Coronary artery (tissue), 2 donors: ENCODE measurements at places on chromosomes 13 and 19.

GRCh38 chr13:37100731-37101130 lies 4.7 kb downstream of the CSNK1A1L start:
- no peak for DNase-seq

GRCh38 chr19:50455992-50456391 lies 20.3 kb upstream of the EMC10 start:
- DNase-seq, result no peak

DNA sequence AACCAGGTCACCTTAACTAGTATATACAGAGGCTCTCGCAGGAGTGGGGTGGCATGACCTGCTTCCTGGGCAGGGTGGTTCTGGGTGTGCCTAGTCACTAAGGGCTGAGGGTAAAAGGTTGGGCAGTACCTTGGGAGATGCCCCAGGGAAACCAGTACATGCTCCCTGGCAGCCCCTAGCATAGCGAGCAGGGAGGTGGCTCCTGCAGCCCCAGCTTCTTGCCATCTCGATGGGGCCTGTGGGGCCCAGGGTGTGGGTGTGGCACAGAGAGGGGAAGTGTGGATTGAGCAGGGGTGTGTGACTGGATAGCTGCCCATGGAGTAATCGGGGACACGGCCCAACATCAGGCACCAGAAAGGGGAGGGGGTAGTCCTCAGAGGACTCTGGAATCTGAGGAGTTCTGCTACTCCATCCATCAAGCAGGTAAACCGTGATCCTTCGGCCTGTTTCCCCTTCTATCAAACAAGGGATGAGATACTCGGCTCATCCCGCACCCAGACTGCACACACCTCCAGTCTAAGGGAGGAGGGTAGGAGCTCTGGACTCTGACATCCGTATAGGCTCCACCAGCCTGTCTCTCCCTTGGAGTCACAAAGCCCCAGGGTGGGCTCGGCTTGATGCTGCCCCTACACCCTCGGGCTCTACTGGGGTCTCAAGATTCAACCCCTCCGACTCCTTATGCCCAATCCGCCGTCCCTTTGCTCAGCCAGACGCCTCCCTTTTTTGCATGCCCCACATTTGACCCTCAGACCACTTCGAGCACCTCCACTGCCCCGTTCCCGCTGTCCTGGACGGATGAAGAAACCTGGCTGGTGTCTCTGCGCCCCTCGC lies 1.1 kb downstream of the ZBTB45 start:
- no peak for DNase-seq

DNA sequence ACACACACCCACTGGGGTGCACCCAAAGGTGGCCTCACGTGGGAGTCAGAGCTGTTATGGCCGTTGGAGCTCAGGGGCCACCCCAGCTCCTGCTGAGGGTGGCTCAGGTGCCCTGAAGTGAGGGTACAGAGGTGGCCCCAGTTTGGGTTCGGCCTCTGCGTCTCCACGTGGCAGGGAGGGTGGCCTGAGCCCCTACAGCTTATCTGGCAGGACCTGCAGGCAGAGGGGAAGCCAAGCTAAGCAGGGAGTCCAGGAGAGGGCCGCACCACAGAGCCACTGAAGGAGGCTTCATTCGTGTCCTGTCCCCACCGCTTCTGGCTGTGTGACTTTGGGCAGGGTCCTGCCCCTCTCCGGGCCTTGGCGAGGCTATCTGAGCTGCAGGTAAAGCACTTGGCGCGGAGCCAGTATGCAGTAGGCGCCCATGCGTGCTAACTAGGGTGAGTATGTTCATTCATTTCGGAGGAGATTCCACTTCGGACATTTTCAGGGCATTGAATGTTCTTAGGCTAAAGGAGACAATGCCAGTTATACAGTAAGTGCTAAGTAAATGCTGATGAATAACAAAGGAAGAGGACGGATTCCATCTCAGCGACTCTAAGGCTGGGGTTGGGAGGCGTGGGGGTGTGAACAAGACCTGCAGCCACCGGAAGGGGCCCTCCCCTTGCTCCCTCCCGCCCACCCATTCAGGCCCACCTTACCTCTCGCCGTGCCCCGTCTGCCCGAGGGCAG lies 4.9 kb downstream of the REX1BD start:
- no peak for DNase-seq

DNA sequence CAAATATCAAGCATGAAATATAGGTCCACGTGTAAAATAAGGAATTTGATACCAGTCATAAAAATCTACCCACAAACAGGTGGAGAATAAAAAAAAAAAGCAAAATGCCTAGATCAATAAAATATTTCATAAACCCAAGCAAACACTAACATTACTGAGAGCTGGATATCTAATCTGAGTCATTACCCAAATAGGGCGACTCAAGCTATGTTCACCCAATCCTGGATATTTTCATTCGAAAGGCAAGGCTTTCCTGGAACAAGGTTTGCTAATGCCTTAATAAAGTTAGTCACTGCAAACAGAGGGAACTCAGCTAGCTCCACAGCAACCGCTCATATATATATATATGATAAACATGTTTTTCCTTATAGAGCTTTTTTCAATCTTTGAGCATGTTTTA lies 33.5 kb upstream of the TM9SF2 start:
- no peak for DNase-seq

GRCh38 chr13:44904967-44905366 lies 84.3 kb downstream of the NUFIP1 start:
- peak; percentile 81 for DNase-seq

GRCh38 chr19:28466107-28467045 lies 746.6 kb downstream of the UQCRFS1 start:
- peak; percentile 24 for DNase-seq

DNA sequence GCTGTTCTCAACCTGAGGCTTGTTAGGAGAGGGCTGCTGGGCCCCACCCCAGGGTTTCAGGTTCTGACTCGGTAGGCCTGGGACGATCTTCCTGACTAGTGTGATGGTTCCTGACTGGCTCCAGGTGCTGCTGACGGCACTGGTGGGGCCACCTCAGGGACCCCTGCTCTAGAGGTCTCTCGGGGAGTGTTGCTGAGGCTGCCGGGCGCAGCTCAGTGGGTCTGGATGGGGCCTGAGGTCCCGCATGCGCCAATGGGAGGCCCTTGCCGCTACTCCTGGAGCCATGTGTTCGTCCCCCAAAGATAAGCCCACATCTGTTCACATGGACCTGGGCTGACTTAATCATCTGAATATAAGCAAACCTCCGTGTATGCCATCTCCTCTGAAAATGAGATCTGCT lies 133.0 kb downstream of the ATP11A start:
- peak; percentile 40 for DNase-seq

GRCh38 chr19:34990578-34991192 lies 9.4 kb upstream of the GRAMD1A start:
- DNase-seq, result no peak

DNA sequence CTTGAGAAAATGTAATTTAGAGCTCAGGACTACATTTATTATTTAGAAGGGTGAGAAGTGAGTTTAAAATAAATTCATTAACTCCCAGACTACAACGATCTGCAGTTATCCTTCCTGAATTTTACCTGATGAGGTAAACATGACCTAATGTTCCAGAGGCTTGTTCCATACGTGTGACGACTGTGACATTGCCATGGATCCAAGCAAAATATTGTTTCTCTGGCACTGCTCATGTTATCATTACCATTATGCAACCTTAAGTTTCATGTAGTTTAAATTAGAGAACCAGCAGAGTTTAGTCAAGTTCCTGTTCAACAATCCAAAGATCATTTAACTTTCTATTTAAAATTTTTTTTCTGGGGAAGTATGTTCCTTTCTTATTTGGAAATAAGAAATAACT lies 279.6 kb downstream of the KLF5 start:
- no peak for DNase-seq

GRCh38 chr19:12660980-12661379 lies 5.6 kb downstream of the MAN2B1 start:
- no peak for DNase-seq

GRCh38 chr19:17424743-17425365 lies 5.0 kb downstream of the MVB12A start:
- no peak for DNase-seq

GRCh38 chr13:101967216-101967615 lies 434.6 kb downstream of the FGF14 start:
- DNase-seq, result no peak

DNA sequence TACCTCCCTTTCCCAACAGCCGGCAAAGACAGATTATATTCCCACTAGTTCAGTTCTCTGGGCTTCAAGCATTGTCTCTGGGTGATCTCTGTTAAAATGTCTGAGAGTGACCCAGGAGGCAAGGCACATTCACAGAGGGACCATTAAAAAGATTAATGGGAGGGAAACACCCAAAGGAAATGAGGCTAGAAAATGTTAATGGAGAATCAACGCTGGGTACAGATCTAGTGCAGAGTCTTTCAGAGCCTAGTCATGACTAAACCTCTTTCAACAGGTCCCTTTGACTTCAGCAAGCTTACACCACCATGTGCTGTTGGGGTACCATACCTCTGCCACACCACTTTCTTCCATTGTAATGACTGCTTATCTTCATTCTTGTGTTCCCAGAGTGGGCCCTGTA lies 358.6 kb downstream of the DCT start:
- no peak for DNase-seq

DNA sequence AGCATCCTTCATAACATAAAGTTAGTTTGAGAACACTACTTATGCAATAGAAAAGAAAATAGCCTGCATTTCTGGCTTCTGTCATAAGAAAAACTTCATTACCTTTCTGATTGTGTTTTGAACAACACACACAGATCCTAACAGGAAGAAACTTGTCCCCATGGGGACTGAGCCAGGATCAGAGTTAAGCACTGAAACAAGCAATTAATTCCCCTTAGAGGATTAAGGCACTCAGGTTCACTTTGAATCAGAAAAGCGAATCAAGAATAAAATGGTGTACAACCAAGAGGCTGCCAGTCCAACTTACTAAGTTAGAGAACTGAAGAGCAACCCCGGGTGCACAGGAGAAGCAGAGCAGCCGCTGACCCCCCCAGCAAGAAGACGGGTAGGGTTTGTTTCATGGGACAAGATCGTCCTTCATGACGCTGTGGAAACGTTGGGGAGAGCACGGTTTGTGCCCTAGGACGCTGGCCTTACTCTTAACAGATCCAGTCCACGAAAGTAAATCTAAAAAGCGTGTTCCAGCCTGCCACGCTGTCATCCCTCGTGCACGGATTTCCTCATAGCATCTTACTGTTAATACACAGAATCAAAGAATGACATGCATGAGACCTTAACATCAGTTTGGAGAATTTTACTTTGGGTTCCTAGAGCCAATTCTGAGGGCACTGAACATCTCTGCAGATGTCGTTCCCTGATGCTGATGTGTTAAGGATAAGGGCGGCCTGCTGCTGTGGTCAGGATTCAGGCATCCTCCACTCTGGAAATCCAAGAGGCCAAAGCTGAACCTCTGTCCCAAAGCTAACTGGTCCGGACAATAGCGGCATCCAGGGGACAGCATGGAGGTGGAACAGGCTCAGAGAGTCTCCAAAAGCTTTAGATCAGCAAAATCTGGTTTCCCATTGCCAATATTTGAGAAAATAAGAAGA lies 46.4 kb downstream of the GGACT start:
- peak; percentile 57 for DNase-seq

GRCh38 chr19:13267889-13268288 lies 117.7 kb downstream of the IER2 start:
- DNase-seq, result no peak

DNA sequence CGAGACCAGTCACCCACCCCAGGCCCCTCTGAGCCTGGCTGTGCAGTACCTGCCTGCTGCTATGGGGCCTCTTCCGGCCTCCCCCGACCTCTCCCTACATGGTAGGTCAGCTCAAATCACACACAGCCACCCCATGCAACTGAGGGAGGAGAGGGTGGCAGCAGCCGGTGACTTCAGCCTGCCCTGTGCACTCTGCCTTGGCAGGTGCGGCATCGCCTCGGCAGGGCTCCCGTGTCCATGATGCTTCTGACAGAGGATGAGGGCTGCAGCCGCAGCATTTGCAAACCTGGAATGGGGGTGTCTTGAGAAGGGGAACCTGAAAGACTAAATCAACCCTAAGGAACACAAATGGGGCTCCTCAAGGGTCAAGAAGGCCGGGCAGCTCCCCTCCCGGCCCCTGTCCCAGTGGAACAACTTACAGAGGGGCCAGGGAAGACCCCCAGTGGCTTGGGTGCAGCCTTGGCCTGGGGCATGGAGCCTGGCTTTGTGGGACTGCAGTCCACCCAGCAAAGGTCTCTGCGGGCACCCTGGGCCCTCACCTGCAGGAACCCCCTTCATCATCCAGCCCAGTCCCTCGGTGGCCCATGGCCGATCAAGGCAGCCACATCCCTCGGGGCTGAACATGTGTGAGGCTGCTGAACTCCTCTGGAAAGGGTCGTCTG lies 6.7 kb downstream of the TEX29 start:
- DNase-seq, result peak; percentile 53

DNA sequence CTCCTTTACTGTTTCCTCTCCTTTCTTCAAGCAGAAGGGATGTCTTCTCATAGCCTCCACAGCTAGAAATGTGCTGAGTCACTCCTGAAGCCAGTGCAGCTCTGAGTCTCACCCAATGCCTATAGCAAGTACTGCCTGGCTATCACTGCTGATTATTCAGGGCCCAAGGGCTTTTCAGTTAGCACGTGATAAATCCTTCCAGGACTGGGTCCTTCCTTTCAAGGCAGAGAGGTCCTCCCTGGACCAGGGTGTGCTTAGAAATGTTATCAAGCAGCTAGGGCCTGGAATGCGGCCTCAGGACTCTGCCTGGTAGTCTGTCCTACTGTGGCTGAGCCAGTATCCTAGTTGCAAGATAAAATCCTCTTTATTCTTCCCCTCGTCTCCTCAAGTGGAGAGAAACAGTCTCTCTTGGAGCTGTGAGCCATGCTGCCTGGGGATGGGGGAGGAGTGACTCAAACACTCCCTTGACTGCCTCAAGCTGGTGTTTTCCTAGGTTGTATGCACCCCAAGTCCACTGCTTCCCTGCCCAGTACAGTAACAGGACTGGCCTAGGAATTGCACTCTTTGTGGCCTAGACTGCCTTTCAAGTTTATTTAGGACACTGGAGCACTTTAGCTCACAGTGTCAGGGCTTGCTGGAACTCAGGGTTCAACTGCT lies 198.7 kb upstream of the SERP2 start:
- DNase-seq, result no peak

DNA sequence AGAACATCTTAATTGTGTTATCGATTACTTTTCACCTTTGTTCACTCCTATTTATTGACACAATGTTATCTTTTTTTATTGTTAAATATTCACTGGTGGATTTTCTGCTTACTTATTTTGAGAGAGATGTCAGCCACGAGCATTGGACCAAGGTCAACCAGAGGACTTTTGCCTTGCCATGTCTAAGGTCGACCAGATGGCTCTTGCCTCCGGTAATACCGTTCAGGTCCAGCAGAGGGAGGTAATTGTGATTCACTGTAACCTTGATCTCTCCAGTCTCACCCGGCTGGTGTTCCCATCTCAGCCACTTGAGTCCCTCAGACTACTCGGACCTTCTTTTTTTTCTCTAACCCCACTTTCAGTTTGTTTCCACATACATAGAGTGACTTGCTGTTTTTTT lies 1438.1 kb downstream of the UQCRFS1 start:
- DNase-seq, result no peak

- no peak for DNase-seq
Measured at GRCh38 chr19:3760871-3761361, 576 bp downstream of the APBA3 start.

DNA sequence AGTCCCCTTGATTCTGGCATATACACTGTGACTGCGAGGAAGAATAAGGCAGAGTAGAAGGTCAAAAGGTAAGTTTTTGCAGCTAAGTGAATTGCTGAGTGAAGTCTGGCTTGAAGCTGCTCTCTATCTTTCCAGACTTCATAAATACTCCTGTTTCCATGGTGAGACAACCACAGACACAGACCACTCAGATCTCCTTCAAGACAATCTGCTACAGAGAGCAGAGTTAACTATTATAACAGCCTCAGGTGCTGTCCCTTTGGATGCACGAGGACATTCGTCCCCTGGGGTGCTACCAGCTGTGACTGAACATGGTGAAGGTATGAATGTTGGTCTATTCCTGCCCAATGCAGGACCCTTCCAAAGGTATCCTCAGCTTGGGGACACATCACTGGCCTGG lies 104.0 kb downstream of the MYCBP2 start:
- no peak for DNase-seq
